ENCODE measurements at places on chromosomes 2 and 18.

GRCh38 chr2:118865106-118865505, 17.7 kb upstream of the EN1 start:
- DNase-seq = no peak

- DNase-seq = no peak
Observed at GRCh38 chr2:230677201-230677946, 35.3 kb upstream of the CAB39 start.

DNA sequence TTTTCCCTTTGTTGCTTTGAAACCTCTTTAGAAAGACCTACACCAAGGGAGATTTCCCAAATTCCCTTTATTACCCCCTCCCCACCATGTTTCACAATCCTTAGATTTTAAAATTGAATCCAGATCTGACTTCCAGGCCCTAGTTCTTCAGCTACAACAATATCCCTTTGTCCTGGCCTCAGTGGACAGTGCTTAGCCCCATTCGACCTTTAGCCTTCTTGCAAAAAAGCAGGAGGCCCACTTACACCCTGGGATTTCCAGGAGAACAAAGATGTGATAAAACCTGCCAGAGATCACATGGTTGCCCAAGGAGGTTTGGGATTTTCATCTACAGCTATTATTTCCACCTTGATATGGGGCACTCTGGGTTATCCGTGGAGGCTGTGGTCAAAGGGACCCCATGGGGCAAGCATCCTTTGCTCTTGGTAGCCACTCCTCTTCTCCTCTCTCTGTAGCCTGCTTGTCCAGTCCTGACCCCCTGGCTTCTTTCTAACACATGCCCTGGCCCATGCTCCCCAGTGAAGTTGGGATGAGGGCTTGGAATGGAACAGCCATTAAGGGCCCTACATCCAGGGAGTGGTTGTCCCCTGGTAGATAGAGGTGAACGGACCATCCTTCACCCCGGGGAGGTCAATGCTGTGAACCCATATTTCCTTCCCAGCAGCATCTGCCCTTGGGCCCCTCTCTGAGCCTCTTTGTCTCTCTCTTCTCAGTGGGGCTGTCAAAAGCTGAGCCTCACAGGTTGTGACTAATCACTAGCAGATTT, 267.4 kb downstream of the DYSF start:
- DNase-seq = no peak

DNA sequence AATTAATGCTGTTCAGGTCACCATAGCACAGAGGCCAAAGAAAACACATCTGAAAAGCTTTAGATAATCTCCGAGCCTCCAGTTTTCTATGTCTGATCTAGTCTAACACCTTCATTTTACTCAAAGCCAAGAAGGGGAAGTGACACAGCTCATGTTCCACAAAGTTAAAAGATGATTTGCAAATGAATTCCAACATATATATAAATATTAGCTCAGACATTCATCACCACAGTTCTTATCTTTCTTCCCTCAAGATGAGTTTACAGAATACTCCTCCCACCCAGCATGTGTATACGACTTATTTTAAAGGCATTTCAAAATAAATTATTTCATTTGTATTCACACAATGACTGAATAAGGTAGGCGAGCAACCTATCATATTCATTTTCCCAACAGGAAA, 82.4 kb downstream of the AAK1 start:
- no peak for DNase-seq
